Psoas muscle (tissue), 8 donors: ENCODE measurements at places on chromosomes 3 and 15. TPM values are rescaled to one million over a fixed set of nuclear protein-coding genes. Genes with fewer than 3 reads are reported as not detected.

- no peak for DNase-seq
Observed at GRCh38 chr15:68354923-68355322, 77.0 kb downstream of the ITGA11 start.

DNA sequence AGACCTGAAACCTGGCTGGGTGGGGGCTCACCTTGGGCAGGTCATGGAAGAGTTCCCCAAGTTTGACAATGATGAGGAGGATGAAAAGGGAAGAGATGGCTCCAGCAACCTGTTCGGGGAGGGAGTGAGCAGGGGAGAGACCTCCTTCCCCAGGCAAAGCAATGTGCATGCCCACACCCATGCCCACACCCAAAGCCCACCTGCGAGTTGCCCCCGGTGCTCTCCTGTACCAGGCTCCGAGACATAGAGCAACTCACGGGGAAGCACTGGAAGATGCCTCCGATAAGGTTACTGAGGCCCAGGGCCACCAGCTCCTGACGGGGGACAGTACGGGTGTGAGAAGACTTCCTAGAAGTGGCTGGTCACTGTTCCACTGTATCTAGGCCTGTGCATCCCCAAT is 4.9 kb downstream of the SLC26A6 start:
- DNase-seq: peak; percentile 30

DNA sequence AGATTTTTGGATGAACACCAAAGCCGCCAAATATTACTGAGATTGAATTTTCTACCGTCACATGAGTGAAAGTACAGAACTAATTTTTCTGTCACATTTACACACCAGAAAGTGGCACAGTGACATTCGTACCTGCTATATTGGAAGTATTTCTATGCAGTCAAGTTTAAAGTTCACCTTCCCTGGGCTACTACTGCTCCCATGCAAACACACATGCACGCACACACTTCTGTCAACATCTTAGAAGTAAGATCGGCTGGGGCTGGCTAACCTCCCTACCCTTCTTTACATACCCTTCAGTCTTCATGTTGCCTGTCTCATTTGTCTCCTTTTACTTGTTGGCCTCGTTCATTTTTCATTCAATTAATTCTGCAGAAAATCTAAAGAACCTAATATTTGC is 19.0 kb upstream of the TM4SF1 start:
- no peak for DNase-seq

GRCh38 chr15:99414755-99415731 is 150.7 kb upstream of the MEF2A start:
- no peak for DNase-seq

- no peak for DNase-seq
Observed at GRCh38 chr15:55789066-55789660, 46.2 kb upstream of the PRTG start.

DNA sequence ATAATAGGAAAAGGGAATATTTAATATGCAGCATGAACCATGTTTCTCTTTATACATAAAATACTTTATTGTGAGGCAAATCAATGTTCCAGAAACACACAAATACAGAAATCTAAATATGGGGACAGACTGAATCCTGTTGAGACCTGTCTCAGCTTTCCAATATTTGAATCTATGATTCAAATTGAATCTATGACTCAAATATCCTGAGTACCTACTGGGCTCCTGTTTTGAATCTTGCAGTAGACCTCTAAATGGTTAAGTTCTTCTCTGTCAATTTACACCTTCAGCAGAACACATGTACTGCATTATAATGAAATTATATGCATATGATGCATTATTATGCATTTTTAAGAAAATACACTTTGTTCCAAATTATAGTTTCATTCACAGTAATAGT is 143.2 kb upstream of the PLXND1 start:
- DNase-seq: no peak

GRCh38 chr3:114331007-114331406 is 37.2 kb downstream of the TIGIT start:
- no peak for DNase-seq

GRCh38 chr3:171013822-171014748 is 12.4 kb downstream of the SLC2A2 start:
- no peak for DNase-seq

DNA sequence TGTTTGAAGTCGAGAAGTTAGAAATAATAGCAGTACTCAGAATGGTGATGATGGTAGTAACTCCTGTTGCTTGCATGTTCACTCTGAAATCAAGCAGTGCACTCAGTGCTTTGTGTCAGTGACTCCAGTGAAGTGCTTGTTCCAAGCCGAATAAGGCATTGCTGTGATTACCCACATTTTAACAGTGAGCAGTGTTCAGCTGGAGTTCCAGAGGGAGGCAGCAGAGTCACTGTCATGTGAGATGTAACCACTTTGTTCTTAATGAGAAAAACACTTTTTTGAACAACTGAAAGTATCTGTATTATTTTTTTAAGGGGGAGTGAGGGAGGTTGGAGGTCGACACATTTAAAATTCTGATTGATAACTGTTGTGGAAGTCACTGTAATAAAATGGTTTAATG is 3.7 kb downstream of the MDFIC2 start:
- DNase-seq: no peak

DNA sequence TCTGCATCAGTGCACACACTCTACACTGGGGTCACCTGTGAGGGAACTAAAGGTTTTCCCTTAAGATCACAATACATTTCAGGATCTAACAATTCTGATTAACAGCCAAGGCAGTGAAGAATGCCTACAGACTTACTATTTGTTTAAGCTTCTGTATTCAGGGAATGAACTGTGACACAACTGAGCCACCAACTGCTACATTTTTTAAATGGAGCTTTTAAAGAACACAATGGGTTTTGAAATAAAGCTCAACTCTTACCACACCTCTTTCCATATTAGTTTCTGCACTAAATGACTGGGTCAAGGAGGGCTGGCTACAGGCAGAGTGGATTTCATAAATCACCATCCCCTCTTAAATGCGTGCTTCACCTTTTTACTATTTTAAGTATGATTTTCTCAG is 100.2 kb downstream of the TMCC1 start:
- no peak for DNase-seq

- DNase-seq: no peak
Observed at GRCh38 chr3:13047296-13048165, 25.7 kb downstream of the IQSEC1 start.

DNA sequence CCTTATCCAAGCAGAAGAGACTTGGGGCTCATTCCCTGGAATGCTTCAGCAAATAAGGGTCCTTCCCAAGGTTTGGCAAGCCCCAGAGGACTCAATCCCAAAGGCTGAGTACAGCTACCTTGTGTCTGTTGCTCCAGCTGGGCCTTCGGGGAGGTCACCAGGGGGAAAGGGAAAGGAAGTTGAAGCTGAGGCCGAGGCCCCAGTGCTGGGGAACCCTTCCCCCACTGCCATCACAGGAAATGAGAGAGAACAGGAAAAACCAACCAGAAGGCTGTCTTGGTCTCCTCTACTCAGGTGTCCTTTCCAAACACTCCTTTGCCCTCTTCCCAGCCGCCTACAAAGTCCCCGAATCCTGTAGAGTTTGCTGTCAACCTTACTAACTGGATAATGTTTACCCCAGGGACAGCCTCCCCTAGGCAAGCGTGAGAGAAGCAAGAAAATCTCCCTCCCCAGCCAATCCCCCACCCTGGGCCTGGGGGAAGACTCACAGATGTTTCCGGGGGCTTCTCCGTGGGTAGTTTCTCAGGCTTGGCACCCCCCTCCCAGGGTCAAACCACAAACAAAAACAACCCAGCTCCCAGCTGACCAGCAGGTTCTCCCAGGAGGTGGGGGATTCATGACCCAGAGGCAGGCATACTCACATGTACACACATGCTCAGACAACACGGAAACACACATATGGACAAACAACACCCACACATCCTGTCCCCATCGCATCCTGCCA is 5.5 kb downstream of the CSRNP1 start:
- no peak for DNase-seq

GRCh38 chr3:114365909-114366308 is 72.1 kb downstream of the TIGIT start:
- no peak for DNase-seq

DNA sequence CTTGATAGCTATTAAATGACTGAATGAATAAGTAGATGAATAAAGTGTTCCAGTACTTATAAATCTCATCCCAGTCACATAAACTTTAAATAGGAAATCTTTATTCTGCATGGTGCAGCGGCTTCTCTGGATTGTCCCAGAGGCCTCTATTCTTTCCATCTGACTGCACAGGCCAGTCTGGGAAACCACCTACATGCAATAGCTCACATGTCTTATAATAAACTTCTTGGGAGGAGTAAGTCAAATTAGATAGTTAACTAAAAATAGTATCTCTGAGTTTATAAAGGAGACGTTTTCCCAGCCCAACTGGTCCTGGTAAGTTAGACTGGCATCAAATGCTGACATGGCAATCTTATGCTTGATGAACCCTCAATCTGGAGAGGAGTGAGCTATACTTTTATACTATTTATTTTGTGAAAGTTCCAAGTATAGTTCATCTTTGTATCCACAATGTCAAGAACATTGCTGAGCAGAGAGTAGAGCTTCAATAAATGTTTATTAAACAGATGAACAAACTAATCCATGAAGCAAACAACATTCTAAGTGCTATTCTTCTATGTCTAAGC is 417.6 kb downstream of the TIGIT start:
- DNase-seq: no peak

- DNase-seq: no peak
Observed at GRCh38 chr15:56984681-56985481, 66.4 kb downstream of the TCF12 start.

- DNase-seq: no peak
Observed at GRCh38 chr3:123036352-123037014, 8.9 kb upstream of the SEMA5B start.

- DNase-seq: no peak
Observed at GRCh38 chr3:64167868-64168267, 57.4 kb downstream of the PRICKLE2 start.

DNA sequence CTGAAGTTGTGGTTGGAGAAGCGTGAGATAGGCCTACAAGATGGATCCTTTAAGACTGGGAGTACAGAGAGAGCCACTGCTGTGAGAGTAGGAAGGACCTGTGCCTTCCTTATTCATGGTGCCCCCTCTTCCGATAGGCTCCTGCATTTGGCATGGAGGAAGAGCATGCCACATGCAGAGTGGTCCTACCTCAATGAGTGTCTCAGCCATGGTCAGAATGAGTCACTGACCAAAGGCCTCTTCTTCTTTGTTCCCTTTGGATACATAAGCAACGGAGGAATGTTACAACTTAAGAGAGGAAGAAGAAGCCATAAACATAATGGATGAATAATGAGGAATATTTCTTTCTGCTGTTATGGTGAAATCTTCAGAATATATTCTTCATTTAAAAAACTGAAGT is 681.2 kb upstream of the GRM7 start:
- no peak for DNase-seq

DNA sequence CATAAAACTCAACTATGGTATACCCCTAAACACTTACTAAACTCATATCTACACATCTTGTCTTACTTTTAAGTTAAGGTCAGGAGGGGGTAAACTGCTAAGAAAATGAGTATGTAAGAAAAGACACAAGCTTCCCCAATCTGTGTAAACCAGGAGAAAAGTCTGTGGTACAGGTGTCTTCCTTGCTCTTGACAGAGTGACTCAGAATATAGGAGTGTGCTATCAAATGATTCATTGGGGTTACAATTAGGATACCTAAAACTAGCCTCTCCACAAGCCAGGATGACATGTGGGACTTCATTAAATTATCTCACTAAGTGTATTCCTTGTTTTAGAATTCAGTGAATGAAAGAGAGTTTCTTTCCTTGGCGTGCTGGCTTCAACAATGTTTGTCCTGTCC is 274.8 kb downstream of the BBX start:
- DNase-seq: no peak

- DNase-seq: no peak
Observed at GRCh38 chr3:156983559-156983958, 157.4 kb downstream of the LEKR1 start.

DNA sequence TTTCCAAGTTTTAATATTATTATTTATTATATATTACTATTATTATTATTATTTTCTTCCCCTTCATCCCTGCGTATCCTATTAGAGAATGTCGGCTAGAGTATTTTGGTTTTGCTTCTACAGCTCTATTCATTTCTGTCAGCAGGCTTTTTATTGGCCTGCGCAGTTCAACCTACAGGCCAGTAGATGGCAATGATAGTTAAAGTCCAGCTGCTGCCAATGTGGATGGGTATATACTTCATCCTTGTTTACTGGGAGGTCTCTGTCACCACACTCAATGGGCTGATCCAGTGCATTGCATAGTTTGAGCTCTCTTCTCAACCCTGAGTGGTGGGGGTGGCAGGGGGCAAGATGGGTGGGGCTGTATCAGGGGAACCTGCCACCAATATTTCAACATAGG is 799.8 kb downstream of the NSUN3 start:
- no peak for DNase-seq

DNA sequence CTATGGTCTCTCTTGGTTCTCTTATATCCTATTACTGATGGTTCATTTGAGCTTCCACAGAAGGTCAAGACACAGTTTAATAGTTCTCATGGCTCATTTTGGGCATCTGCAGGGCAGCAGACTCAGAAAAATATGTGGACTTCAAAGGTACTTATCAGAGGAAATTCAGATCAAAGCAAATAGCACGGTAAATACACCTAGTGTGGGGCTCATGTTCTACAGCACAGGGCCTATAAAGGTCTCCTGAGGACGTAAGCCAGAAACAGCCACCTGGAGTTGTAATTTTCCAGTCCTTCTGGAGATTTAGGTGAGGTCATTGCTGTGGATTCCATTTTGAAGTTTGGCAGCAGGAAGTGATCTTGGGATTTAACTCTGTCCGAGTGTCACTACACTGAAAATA is 134.5 kb upstream of the SGO1 start:
- no peak for DNase-seq

The CCDC80 gene
- 4.6 TPM for polyA plus RNA-seq

The COL6A5 gene
- not detected for polyA plus RNA-seq

The NME9 gene
- polyA plus RNA-seq: 0.04 TPM

The NOX5 gene
- 0.03 TPM for polyA plus RNA-seq

The SOX2 gene
- 0.03 TPM for polyA plus RNA-seq

The TRH gene
- polyA plus RNA-seq: not detected

The CCDC71 gene
- 26.8 TPM for polyA plus RNA-seq

The ALDH1A2 gene
- 0.80 TPM for polyA plus RNA-seq
